ENCODE measurements at places on chromosomes 7 and 10. TPM values are rescaled to one million over a fixed set of nuclear protein-coding genes. Genes with fewer than 3 reads are reported as not detected.

- H3K27ac ChIP-seq = no peak overlapping the region
- H3K36me3 ChIP-seq = no peaks in the 10 kb centered on the region
- no peak for DNase-seq
- no peak overlapping the region for H3K4me3 ChIP-seq
- no peaks in the 10 kb centered on the region for H3K4me1 ChIP-seq
Measured at GRCh38 chr7:6502886-6503285, 48.4 kb downstream of the GRID2IP start.

The AKR1D1 gene
- under 0.01 TPM for total RNA-seq

DNA sequence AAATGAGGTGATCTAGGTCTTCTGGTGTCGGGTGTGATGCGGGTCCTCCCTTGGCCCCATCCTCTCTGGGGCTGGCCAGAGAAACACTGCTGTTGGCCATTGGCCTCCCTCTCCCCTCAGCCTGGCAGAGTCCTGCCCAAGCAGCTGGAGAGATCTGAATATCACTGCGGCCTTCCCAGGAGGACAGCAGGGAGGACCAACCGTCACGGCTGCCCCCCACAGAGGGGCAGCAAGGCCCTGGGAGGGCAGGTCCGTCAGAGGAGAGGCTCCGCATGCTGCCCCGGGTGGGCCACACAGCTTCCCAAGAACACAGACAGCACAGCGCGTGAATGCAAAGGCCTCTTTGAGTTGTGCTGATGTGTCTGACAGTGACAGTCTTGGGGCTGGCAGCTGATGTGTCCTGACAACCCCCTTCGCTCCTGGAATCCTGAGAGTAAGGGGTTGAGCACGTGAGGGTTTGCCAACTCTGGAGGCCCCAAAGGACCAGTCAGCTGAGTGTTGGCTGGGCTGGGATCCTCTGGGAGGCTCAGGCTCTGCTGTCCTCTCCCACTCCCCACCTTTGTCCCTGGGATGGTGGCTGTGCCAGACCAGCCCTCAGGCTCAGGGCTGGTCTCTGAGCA is 132.5 kb upstream of the UNC5B start:
- DNase-seq = peak; percentile 37
- H3K27me3 ChIP-seq = peaks cover 15% of the 10 kb centered on the region
- no peak overlapping the region for H3K27ac ChIP-seq
- no peak overlapping the region for H3K4me3 ChIP-seq
- no peaks in the 10 kb centered on the region for H3K4me1 ChIP-seq
- H3K36me3 ChIP-seq = no peaks in the 10 kb centered on the region

DNA sequence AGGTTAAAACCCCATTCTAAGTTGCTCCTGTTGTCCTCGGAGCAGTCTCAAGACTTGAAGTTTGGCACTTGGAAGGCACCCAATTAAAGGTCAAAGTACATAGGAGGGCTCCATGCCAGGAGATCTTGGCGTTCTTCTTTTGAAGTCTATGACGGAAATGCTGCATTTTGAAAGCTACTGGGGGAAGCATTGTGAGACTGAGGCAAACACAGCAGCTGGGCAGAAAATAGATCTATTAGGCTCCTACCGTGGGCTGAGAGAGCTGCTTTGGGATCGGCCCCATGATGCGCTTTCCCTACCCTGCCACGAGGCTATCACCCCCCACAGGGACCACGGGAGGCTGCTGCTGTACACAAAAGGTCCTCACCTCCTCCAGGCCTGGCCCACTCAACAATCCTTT is 20.0 kb downstream of the KIAA1549 start:
- H3K4me3 ChIP-seq = no peak overlapping the region
- no peak overlapping the region for H3K27ac ChIP-seq
- H3K4me1 ChIP-seq = no peaks in the 10 kb centered on the region
- no peaks in the 10 kb centered on the region for H3K27me3 ChIP-seq
